Cortex of kidney (tissue), 1 donor: ENCODE measurements at places on chromosomes 11 and 22.

GRCh38 chr11:95352733-95353346, 121.8 kb upstream of the SESN3 start:
- DNase-seq = no peak

- no peak for DNase-seq
Observed at GRCh38 chr22:30116362-30117117, 36.3 kb downstream of the HORMAD2 start.

DNA sequence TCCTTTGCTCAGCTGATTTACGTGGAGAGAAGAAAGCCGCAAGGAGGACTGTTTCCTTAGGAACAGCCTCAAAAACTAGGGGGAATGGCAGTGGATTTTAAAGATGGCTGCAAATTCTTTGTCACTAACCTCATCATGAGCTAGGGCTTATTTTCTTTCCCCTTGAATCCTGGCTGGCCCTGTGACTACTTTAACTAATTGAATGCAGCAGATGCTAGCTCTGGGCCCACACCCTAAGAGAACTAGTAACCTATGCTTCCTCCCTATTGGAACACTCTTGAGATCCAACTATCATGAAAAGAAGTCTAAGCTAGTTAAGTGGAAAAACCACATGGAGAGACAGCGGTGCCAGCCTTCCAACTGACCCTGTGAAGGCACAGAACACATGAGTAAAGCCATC, 421.3 kb upstream of the NARS2 start:
- no peak for DNase-seq

- no peak for DNase-seq
Observed at GRCh38 chr22:34454598-34454997, 534.3 kb upstream of the LARGE1 start.

DNA sequence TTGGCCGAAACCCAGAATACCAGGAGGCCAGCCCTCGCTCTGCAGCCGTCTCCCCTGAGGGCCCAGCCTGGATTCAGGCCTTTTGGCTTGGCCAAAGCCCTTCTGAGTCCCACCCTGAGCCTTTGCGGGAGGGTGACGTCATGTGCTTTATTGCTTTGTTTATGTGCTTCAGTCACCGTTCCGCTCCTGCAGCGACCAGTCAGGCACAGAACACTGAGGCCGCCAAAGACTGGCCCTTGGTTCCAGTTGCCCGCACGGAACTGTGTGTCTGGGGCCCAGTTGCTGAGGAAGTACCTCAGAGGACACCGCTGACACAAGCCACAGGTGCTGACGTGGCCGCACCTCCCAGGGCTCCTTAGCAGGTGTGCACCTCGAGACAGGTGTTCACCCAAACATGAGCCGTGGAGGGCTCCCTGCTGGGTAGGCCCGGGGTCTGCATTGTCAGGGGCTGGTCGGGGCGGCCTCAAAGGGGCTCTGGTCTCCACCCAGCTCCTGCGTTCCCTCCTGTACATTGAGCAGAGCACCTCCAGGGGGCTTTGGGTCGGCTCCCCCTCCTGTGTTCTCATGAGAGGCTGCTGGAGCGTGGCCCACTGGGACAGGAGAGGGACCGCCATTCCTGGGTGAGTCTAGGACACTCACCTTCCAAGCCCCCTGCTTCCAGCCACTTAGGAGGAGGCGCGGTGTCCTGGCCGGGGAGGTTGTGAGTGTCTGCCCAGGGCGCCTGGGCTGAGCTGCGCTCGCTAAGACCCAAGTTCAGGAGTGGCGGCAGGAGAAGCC, 376.8 kb downstream of the TBC1D22A start:
- DNase-seq = no peak

DNA sequence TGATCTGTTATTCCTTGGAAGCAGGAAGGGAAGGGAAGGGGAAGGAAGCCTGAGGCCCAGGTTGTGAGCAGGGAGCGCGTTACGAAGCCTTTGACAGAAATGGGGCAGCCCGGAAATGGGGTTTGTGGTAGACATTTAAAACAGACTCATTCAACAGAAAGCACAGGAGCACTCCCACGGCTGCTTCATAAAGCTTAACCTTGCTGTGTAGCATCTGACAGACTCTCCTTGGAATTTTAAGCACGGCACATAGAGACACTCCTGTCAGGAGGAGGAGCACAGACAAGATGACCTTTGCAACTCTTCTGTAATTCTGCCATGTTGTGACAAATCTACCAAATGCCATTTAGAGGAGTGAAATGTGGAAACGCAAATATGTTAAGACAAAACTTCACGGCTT, 131.6 kb downstream of the FBXO7 start:
- DNase-seq = no peak

DNA sequence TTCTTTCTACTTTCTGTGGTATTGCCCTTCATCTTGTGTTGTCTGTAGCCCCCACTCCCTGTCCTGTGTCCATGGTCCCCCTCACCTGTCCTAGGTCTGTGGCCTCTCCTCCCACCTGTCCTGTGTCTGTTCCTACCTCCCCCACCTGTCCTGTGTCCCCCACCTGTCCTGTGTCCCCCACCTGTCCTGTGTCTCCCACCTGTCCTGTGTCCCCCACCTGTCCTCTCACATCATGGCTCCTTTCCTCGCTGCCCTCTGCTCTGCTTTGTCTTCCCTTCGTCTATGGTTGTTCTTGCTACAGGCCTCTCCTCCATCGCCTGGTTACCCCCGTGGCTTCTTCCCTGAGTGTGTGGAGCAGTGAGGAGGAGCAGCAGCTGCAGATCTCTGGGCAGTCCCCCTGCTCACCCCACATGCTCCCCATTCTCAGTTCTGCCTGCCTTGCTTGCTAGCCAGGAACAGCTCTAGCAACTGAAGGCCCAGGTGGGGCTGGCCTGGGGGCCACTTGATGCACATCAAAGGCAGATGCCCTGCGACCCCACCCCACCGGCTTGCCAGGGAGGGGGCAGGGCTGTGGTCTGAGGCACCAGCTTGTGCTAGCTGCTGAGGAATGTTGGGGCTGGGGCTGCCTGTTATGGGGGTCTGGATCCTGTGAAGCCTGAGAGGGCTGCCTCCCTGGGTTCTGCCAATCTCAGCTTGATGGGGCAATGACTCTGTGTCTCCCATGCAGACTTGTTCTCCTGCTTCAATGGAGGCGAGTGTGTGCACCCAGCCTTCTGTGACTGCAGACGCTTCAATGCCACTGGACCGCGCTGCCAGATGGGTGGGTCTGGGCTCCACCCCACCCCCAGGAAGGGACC, 5.6 kb downstream of the OTOG start:
- no peak for DNase-seq

DNA sequence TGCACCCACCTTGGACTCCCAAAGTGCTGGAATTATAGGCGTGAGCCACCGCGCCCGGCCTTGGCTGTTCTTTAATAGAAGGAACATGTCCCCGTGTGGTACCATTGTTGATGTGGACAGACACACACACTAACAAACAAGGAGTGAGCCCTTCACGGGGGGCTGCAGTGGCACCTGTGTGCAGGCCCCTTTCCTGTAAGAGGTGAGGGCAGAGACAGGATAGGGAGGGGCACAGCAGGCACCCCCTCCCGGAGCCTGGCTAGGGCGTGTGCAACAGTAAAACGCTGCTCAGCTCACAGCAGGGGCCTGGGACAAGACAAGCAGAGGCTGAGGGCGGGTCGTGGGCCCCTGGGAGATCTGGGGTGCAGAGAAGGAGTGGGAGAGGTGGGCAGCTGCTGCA, 37.8 kb downstream of the GRIK4 start:
- DNase-seq = no peak

GRCh38 chr11:40281052-40281580, 1178.3 kb downstream of the LRRC4C start:
- no peak for DNase-seq

DNA sequence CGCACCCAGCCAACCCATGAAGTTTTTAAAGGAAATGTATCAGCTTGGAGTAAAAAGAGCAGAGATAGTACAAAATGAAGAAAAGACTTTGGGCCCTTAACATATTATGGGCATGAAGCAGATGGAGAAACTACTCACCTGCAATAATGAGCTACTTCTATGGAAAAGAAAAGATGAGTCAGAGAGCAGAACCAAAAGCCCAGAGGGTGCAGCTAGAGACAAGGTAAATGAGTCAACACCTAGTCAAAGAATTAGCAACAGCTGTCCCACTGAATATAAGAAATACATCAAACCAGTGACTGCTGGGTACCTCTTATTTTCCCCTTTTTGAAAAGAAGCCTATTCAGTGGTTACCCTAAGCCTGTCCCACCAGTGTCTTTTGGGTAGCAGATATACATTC, 61.8 kb downstream of the RPL27A start:
- no peak for DNase-seq

DNA sequence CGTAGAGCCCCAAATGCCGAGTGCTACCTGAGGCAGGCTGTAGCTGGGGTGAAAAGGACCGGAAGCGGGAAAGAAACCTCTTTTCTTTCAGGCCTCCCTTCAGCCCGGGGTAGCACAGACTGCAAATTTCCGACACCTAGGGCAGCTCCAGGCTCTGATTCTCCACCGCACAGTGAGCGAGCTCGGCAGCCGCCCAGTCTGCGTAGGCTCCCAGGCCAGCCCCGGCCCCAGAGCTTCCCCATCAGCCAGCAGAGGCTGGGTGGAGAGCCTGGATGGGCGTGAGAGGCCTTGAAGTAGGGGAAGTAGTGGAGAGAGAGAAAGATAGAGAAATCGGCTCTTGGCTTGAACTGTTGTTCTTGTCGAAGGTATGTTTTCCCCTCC, 9.3 kb upstream of the PAX6 start:
- DNase-seq = no peak

DNA sequence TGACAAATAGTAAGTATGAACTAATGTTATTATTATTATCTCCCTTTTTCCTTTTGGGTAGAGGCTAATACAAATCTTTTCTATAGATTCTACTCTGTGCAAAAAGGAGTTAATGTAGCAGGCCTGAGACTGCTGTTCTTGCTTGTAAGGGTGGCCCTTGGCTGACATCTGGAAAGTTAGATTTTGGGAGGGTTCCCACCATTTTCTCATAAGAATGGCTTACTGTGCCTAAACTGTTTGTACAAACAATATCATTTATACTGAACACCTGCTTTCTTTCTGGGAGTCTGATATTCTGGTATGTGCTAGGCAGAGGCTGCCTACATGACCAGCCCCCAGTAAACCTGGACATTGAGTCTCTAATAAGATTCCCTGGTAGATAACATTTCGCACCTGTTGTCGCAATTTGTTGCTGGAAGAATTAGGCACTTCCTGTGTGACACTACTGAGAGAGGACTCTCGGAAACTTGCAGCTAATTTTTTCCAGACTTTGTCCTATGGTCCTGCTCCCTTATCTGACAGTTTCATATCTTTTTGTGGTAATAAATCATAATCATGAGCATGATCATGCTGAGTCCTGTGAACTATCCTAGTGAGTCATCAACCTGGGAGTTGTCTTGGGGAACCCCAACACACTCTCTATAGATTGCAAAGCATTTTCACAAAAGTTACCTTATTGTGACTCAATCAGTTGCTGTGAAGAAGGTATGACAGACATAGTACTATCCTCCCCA, 257.7 kb upstream of the CCDC90B start:
- no peak for DNase-seq

DNA sequence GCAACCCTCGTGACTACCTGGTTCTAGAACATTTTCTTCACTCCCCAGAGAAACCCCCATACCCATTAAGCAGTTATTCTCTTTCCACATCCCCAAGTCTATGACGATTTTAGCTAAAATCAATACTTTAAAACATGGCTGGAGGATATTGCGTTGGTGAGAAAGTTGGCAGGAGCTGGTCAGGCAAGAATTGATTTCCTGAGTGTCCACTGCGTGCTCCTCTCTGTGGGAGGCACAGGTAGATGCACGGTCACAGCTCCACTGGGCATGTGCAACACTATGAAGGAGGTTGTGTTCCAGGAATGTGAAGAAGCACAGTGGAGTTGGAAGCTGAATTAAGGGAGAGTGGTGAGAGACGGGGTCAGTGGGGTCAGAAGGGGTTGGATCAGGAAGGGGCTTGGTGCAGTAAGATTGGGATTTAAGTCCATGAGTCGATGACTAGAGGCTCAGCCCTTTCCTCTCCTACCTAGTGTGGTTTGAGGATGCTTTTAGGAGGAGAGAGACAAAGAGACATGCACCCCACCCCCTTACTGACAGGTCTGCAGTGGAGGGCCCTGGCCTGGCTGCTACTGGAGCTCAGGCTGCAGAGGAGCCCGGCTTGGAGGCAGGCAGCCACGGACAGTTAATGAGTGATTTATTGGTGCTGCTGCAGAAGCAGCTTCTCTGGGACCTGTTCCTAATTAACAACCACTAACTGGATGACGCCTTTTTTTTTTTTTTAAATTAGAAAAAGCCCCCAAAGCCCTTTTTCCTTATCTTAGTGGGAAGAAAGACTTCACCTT, 395.6 kb downstream of the TENM4 start:
- DNase-seq = no peak

GRCh38 chr11:134025082-134025429, 43.8 kb upstream of the JAM3 start:
- DNase-seq = no peak

DNA sequence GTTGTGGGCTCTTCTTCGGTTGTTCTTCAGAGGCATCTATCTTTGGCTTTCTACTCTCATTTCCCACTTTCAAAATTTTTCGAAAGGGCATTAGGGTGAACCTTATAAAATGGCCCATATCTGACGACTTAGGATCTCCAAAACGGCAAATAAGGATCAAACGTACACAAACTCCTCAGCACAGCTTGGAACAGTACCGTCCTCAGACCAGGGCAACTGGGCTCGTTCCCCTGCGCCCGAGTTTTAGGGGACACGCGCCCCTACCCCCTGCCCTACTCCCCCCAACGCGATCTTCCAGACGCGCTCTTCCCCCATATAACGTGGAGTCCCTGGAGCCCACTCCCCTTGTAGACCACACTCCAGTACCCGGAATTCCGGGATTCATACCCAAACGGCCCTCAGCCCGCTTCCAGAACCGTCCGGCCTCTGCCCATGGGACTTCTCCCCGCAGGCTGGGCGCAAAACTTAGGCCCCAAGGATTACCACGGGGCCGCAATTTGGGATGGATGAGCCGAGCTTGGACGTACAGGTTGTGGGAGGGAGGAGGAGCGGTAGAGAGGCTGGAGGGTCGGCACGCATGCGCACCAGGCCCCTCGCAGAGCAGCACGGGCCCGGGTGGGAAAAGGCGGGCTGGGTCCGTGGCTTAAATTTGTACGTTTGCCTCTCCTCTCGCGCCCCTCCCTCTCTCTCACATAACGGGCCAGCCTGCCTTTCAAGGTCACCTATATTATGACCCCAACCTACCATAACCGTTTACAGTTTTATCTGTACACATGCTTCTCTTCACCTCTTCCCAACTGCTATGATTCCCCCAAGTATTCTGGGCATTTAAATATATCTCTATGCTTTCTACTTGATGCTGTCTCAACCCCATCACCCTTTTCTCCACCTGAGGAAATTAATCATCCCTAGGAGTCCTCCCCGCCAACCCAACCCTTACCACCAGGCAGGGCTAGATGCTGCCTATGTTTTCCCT, 3.4 kb downstream of the CCDC89 start:
- no peak for DNase-seq

- no peak for DNase-seq
Observed at GRCh38 chr22:46748908-46749675, 11.0 kb upstream of the CERK start.

GRCh38 chr11:11538277-11538960, 83.4 kb downstream of the GALNT18 start:
- no peak for DNase-seq

GRCh38 chr11:1943977-1944376, 3.2 kb upstream of the MRPL23 start:
- DNase-seq = no peak

- no peak for DNase-seq
Observed at GRCh38 chr11:61732705-61733104, 19.7 kb upstream of the MYRF start.

- no peak for DNase-seq
Observed at GRCh38 chr11:99781074-99781473, 760.3 kb downstream of the CNTN5 start.
